ENCODE measurements at places on chromosomes 5 and 9.

DNA sequence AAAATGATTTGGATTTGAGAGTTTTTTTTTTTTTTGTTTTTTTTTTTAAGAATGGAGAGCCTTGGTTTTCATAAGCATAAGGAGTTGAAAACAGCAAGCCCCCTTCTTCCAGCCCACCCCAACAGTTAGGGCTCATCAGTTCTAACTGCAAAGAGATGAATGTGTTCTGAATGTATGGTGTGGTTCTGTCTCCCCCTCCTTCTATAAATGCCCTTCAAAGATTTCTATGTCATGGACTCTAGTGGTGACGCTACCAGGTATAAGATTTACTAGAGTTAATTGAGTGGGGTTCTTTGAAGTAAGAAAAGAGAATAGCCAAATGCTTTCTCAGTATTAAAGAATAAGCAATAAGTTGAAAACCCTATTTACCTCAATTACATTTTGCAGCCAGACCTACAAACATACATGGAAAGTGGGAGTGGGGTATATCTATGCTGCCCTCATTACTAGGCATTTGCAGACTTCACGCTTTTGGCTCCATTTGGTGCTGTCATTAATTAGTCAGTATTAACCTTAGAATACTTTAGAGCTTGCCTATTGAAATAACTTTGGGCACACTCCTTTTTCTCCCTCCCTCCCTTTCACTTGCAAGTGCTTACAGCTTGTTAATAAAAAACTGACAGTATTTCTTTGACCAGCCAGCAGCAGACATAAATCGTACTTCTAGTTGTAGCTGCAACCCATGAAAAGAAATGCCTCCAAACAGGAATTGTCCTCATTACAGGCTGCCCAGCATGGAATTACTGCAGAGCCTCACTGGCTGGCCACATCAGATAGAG, 667.2 kb upstream of the ZNF608 start:
- H3K4me1 ChIP-seq, result peaks cover 50% of the 10 kb centered on the region
- H3K27ac ChIP-seq, result no peak overlapping the region
- no peaks in the 10 kb centered on the region for H3K36me3 ChIP-seq
- H3K27me3 ChIP-seq, result peaks cover 11% of the 10 kb centered on the region
- no peak overlapping the region for H3K4me3 ChIP-seq

GRCh38 chr9:85742597-85742936, 813 bp upstream of the AGTPBP1 start:
- H3K4me3 ChIP-seq, result peak overlapping the region; percentile 94
- no peaks in the 10 kb centered on the region for H3K36me3 ChIP-seq
- peaks cover 24% of the 10 kb centered on the region for H3K4me1 ChIP-seq
- DNase-seq, result peak; percentile 42
- peaks cover 9% of the 10 kb centered on the region for H3K27me3 ChIP-seq

DNA sequence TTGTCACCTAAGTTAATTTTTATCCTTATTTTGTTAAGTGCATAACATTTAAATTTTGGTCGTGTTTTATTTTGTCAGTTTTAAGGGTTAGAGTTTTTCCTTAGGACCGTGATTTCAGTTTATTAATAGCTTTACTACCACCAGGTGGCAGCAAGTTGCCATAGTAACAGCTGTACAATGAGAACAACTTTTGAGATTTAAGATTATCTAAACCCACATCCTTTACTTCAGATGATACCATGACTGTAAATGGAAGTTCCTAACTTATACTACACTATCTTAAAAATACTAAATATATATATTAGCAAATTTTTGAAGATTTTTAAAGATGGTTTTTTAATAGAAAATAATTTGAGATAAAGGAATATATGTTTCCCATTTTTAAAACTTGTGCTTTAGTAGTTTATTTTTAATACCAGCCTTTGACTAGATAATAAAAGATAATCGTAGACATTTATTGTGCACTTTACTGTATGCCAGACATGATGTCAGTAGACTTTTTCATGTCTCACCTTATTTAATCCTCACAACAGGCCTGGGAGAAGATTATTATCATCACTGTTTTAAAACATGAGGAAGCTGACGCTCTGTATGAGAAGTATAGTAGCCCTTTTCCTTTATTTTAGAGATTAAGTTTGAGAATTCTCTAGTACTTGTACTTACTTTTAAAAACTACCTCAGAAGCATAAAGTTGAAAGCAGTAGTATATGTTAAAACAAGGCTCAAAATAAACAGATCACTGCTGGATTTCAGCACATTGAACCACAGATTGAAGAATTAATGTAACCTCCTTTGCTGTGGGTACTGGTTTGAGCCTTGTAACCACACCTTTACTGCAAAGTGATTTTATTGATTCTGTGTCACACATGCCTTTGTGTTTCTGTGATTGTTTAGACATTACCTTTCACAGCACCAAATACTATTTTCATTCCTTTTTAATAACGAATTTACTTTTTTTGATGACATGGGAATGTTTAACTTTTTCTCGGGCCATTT, 27.5 kb downstream of the SREK1 start:
- no peak overlapping the region for H3K4me3 ChIP-seq
- no peaks in the 10 kb centered on the region for H3K27me3 ChIP-seq
- peak overlapping the region; percentile 64 for H3K27ac ChIP-seq
- peaks cover 35% of the 10 kb centered on the region for H3K36me3 ChIP-seq

- no peaks in the 10 kb centered on the region for H3K36me3 ChIP-seq
- H3K27me3 ChIP-seq, result peaks cover 5% of the 10 kb centered on the region
- H3K4me1 ChIP-seq, result peaks cover 14% of the 10 kb centered on the region
- H3K27ac ChIP-seq, result peak overlapping the region; percentile 47
- H3K4me3 ChIP-seq, result no peak overlapping the region
Observed at GRCh38 chr9:134413112-134413715, 87.0 kb downstream of the RXRA start.

GRCh38 chr5:15290953-15291352, 209.0 kb upstream of the FBXL7 start:
- H3K27ac ChIP-seq, result no peak overlapping the region
- H3K27me3 ChIP-seq, result peaks cover 2% of the 10 kb centered on the region
- no peak overlapping the region for H3K4me3 ChIP-seq
- peaks cover 4% of the 10 kb centered on the region for H3K36me3 ChIP-seq
- no peak for DNase-seq

DNA sequence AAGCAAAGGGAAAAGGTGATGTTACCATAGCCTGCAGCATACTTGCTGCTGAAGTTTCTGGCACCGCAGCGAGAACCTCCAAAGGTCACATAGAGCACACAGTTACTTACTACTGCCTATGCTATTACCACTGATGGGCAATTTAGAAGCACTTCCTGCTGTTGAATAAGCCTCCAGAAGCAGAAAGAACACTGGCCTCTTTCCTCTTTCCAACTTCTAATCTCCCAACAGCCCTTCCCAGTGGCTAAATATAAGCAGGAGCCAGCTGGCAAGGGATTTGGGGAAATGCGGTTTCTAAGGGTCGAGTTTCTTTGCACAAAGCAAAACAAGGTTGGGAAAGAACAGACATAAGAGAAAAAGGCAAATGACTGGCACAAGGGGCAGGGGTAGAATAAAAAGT, 669.2 kb upstream of the ACO1 start:
- H3K36me3 ChIP-seq, result no peaks in the 10 kb centered on the region
- no peak overlapping the region for H3K4me3 ChIP-seq
- no peaks in the 10 kb centered on the region for H3K4me1 ChIP-seq
- no peak overlapping the region for H3K27ac ChIP-seq
- no peak for DNase-seq

DNA sequence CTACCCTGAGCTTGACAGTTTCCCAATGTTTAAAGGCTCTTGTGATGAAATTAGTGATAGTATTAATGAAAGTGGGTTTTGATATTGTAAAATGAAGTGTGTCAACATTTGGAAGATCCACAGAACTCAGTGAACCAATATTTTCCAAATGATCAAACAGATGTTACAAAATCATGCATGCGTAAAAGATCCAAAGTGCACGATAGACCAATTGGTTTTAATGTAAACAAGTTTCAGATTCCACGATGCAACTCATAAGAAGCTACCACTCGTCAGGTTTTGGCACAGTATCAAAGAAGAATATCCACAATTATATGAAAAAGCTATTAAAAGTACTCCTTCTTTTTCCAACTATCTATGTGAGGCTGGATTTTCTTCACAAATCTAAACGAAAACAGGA, 82.3 kb downstream of the SLC38A9 start:
- no peak overlapping the region for H3K27ac ChIP-seq
- H3K4me3 ChIP-seq, result no peak overlapping the region
- DNase-seq, result no peak

DNA sequence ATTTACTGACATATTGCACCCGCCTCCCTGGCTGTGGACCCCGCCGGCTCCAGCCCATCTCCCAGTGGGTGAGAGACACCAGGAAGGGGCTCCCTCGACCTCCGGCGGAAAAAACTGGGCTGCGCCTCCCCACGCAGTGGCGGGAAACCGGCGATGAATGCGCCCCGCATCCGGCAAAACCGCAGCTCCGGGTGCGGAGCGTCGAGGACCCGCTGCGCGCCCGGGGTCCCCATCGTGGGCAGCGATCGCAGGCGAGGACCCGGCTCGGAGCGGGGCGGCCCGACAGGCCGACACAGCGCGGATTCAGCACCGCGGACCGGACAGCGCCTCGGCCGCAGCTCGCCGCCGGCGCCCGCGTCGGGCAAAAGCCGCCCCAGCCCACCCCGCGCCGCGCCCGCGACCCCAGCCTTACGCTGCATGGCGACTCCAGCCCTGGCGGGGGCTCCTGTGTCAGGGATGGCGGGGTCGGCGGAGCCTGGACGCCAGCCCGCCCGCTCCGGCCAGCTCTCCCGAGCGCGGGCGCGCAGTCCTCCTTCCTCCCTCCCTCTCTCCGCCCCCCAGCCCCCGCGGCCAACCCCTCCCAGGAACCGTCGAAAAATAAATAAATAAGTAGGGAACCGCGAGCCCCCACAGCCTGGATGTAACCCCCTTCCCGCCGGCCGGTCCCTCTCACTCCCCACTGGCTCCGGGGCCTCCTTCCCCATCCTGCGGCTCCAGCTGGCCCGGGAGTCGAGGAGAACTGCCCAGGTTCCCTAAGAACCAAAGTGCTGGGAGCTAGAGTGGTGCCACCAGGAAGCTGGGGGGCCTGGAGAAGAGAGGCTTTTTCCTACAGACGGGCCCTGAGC, 3.1 kb downstream of the LHX3 start:
- no peaks in the 10 kb centered on the region for H3K4me1 ChIP-seq
- H3K4me3 ChIP-seq, result no peak overlapping the region
- H3K36me3 ChIP-seq, result 0 out of 2 replicates have a peak, but pooled peaks cover 5% of the 10 kb centered on the region
- no peak overlapping the region for H3K27ac ChIP-seq
- peaks cover 34% of the 10 kb centered on the region for H3K27me3 ChIP-seq

GRCh38 chr5:124527220-124527991, 219.0 kb downstream of the ZNF608 start:
- no peaks in the 10 kb centered on the region for H3K4me1 ChIP-seq
- DNase-seq, result no peak
- H3K36me3 ChIP-seq, result no peaks in the 10 kb centered on the region
- peaks cover 2% of the 10 kb centered on the region for H3K27me3 ChIP-seq
- H3K4me3 ChIP-seq, result no peak overlapping the region

DNA sequence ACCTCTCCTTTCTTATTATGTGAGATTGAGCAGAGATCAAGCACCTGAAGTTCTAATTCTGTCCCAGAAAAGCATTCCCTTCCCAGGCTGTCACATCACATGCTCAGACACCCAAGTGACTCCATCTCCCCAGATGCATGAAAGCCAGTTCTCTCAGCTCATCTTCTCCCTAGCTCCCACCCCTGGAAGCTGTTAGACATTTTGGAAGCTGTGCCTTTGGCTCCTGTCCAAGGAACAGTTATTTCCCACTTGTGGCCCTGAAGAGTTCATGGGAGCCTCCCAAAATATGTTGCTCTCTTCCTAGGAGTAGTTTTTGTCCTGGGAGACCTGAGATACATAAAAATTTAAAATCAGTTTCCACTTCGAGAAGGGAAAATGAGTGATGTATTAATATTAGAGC, 161.4 kb upstream of the GAS1 start:
- H3K36me3 ChIP-seq, result no peaks in the 10 kb centered on the region
- H3K4me1 ChIP-seq, result peaks cover 78% of the 10 kb centered on the region
- peak overlapping the region; percentile 11 for H3K27ac ChIP-seq
- no peak overlapping the region for H3K4me3 ChIP-seq
- DNase-seq, result no peak

Measured in HFFc6 (cell line).